ENCODE measurements at places on chromosomes 5 and 9.

- no peak for DNase-seq
These were observed 83.2 kb upstream of the ZNF462 start for GRCh38 chr9:106779796-106780195.

DNA sequence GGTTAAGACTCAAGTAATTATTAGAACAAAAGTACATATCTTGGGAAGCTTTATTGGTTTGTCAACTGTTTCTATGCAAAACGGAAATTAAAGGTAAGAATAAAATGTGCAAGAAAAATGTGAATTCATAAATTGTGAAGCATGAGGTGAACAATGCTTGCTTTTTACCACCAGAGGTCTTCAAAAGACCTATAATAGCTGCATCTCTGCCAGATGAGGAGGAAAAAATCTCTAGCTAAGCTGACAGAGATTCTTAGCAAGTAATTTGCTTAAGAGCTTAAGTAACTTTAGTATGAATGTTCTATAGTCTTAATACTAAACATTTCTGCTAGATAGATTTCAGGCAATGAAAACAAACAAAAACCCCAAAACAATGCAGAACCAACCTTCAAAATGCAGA is 54.1 kb downstream of the MRPS30 start:
- DNase-seq: no peak

GRCh38 chr5:59185757-59186385 is 603.0 kb downstream of the RAB3C start:
- DNase-seq: no peak

DNA sequence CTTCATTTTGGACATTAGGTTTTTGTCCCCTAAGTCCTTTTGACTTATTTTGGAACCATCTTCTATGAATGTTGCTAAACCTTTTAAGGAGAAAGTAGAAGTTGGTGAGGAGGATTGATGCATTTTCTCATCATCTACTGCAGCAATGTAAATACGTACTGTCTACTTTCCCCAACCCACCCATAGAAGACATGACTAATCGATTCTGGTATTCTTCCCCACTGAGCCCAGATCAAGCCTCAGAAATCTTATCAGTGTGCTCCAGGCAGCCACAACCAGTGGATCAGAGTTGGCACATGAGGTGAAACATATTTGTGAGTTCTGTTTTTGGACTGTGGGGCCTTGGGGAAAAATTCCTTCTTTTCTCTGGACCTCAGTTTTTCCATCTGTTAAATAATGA is 57.7 kb downstream of the FGF18 start:
- no peak for DNase-seq

DNA sequence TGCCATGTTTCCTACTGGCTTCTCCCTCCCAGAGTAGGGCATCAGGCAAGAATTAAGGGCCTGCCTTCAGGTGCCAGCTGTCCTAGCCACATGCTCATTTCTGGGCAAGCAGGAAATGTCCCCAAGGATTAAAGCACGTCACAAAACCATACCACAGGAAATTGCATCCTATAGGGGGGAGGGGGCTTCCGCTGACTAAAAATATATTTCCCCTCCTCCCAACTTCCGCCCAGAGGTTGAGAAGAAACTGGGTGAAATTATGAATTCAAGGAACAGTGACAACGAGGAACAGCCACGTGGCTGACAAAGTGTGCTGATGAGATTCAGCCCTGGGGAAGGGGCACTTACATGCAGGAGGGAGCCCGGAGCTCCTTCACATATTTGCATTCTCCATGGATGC is 4.1 kb downstream of the HBEGF start:
- DNase-seq: no peak

- DNase-seq: no peak
These were observed 54.3 kb downstream of the NUP214 start for GRCh38 chr9:131179561-131180219.

DNA sequence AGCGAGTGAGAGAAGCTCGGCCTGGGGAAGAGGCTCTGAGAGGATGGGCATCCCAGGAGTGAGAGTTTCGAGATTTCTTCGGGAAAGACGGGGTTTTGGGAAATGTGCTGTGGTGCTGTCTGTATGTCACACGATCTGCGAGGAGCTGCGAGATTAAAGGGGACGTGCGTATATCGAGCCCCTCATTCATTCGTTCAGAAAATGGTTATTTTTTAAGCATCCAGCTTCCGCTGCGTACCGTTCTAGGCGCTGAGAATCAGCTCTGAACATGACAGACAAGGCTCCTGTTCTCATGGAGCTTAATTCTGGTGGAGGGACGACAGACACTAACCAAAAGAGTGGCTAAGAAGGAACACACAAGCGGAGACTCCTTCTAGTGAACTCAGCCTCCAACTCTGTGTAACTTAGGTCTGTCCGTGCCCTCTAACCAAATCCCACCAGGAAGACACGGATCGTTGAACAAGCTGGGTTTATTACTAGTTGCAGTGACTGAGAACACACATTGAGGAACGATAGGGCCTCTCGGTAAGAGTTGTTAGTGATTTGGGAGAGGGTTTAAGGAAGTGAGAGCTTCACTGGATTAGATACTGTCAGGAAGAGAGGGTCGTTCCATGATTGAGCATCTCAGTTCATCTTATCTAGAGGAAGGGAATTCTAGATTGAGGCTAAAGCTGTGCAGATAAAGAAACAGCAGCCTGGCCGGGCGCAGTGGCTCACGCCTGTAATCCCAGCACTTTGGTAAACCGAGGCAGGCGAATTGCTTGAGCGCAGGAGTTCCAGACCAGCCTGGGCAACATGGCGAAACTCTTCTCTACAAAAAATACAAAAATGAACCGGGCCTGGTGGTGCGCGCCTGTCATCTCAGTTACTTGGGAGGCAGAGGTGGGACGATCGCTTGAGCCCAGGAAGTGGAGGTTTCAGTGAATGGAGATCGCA is 1.0 kb upstream of the FBXW11 start:
- no peak for DNase-seq

GRCh38 chr5:78509884-78510769 is 138.4 kb downstream of the LHFPL2 start:
- no peak for DNase-seq

GRCh38 chr9:97518909-97519307 is 17.4 kb downstream of the TMOD1 start:
- DNase-seq: peak; percentile 12

- DNase-seq: peak; percentile 13
These were observed 7.5 kb downstream of the NHP2 start for GRCh38 chr5:178145965-178146820.

DNA sequence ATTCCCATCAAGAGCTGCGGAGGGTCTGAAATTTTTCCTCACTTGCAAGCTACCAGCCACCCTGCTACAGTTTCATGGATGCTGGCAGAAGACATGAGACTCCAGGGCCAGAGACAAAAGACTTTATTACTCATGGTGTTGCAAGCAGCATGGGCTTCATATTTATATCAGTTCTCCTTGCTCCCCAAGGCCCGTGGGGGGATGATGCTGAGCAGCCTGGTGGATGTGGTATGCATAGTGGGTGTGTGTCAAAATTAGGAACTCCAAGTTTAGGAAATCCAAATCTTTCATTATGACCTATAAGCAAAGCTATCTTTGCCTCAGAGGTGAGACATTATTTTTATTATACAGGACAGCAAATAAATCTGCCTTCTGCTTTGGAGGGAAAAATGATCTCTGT is 105.7 kb upstream of the ALDH1B1 start:
- no peak for DNase-seq

DNA sequence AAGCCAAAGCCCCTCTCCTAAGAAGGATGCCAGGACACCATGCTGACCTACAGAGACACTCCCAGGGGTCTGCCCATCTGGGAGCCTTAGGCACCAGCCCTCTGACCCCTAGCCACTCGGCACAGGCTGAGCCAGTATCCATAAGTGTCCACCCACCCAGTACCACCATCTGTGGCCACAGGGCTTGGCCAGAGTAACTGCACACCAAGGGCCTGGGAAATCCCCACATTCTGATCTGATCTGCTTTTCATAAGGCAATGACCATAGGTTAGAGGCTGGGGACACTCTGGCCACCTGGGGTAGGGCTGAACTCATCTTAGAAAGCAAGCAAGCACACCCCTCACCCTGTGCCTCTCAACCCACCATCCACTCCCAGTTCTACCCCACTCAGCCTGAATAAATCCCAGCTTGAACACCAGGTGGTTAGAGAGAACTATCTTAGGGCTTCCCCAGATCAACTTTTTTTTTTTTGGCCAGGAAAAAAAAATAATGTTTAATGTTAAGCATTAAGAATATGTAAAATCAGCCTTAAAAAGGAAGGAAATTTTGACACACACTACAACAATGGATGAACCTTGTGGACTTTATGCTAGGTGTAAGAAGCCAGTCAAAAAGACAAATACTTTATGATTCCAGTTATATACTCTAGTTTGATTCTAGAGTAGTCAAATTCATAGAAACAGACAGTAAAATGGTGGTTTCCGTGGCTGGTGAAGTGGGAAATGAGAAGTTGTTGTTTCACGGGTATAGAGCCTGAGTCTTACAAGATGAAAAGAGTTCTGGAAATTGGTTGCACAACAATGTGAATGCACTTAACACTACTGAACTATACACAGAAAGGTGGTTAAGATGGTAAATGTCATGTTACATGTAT is 6.2 kb downstream of the GNPDA1 start:
- no peak for DNase-seq

DNA sequence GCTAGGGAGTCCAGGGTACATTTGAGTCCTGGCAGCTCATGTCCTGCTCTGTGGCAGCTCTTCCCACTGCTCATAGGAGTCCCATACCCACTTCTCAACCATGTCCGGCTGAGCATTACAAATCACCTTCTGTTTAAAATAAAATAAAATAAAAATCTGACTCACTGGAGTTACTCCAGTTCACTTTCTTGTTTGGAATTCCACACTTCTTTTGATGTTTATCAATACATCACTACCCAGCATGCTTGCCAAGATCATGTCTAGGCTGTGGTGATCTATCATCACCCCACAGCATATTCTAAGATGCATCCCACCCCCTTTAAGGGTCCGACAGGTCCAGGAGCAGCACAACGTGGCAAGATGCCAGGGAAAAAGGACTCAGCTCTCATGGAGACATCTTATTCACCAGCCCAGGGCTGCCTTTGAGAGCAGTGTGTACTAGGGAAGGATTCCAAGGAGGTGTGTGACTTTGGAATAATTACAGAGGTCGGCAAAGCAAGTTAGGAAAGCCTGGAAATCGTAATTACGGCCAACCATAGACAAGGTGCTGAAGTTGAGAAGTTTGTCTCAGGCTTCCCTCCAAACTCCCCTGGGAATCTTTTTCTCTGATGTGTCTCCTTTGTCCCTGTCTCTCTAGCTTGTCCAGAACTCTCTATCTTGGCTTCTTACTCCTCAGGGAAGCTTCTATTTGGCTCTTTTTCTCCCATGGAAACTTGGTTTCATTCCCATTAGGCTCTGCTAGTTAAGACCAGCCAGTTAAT is 111.4 kb upstream of the SLC1A3 start:
- no peak for DNase-seq

DNA sequence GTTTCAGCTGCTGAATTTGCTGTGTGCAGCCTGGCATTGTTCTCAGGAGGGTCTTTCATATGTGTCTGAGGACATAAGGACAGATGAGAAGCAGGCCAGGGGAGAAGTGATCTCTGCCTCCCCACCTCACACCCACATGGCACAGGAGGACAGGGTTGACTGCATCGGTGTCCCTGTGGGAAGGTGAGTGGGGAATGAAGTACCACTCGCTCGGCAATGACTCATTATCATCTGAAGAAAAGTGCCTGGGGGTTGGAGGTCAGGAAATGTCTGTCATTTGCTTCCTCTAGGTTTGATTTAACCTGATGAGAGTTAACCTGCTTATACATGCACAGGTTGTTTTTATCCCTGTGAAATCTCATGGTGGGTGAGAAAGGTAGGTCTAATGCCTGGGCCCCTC is 195.0 kb downstream of the GADD45G start:
- no peak for DNase-seq

- DNase-seq: no peak
These were observed 212.8 kb downstream of the PIK3R1 start for GRCh38 chr5:68428231-68428811.

- DNase-seq: no peak
These were observed 57.8 kb upstream of the C5orf46 start for GRCh38 chr5:147963948-147964693.

DNA sequence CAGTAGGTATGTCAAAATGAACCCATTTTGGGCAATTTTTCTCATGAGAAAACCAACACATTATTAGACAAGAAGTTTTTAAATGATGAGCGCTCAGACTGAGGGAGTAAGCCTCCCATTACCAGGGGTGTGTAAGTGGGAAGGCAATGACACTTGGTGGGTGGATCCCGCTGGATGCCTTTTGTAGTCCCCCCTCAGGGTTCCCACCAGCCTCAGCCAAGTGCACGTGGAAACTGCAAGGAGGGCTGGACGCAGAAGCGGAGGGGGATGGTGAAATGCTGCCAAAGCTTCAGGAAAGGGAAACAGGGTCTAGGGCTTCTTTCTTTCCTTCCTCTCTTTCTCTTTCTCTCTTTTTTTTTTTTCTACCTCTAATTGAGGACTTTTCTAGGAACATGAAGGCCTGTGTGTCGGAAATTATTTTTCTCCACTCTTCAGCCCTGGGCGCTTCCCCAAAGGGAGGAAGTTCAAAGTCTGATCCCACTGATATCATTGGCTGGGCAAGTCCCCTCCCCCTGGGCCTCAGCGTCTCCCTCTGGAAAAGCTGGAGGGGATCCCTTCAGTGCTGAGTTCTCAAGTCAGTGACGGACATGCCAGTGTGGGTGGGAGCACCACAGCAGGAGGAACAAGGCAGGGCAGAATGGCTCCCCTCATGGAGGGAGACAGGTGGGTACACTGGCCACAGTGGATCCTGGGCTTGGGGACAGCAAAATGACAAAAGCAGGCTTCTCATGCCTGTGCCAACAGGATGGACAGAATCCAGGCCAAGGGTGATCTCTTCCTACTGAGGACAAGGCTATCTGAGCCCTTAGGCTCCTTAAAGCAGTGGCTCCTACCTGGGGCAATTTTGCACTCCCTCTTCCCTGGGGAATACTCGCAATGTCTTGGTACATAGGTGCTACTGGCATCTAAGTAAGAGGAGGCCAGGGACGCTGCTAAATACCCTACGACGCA is 23.9 kb upstream of the SLC25A51 start:
- DNase-seq: no peak

- peak; percentile 18 for DNase-seq
These were observed 13.5 kb downstream of the MOCS2 start for GRCh38 chr5:53095931-53096525.

DNA sequence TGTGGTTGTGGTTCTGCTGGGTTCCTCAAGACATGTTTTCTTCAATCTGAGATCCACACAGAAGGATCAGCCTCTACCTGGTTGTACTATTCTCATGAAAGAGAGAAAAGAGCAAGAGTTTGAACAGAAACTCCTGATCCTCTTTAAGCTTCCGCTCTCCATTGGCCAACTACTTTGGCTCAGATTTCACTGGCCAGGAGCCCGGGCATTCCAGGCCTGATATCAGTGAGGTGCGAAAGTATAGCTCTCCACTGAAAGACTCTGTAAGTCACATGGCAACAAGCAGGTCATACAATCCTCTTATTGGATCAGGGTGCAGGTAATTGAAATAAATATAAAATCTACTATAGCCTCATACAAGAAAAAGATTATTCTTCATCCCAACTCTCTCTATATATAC is 920.5 kb downstream of the TLE4 start:
- no peak for DNase-seq

- peak; percentile 52 for DNase-seq
These were observed 56.7 kb downstream of the AOPEP start for GRCh38 chr9:94783102-94783682.

Measured in NCI-H2227 treated with DMSO at 0.1 percent for 48 hours (cell line).